ENCODE measurements at places on chromosomes 2 and 18.
A peak's percentile ranks its signal among the peaks of the same experiment; 100 is the strongest.

DNA sequence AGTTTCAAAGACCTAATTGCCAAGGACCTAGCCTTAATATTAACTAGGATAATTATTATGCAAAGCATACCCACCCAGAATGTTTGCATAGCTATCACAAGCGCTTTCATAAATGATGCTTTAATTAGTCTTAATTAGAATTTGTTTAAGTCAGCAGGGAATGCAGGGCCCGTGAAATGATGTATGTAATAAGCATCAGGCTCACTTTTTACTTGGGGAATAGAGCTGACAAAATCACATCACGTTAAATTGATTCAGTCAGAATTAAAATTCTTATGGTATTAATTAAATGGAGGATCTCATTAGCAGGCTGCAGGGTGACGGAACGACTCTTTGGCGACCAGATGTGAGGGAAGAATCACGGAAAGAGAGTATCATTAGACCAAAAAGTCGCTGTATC, 264.5 kb downstream of the GPD2 start:
- no peak for DNase-seq

GRCh38 chr2:233711312-233712008, 1.2 kb upstream of the UGT1A5 start:
- DNase-seq = peak; percentile 62

GRCh38 chr18:35192415-35192814, 48.4 kb upstream of the ZNF397 start:
- no peak for DNase-seq

- no peak for DNase-seq
These were observed 256.1 kb downstream of the NCKAP5 start for GRCh38 chr2:133312038-133312729.

DNA sequence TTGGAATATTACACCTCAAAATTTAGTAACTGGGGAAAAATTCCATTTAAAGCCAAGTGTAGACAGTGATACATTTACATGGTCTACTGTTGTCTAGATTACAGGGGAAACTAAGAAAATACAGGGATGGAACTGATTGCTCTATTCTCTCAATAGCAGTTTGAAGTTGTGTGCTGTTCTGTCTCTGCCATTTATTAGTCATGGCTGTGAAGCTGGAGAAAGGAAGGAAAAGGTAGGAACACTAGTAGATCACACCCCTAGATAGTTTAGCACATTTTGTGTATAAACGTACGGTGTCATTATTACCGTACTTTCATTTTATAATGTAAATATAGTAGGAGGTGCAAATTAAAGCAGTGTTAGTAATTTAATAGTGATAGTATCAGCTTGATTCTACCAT, 170.5 kb downstream of the PHLPP1 start:
- no peak for DNase-seq
